HFFc6 (cell line): ENCODE measurements at places on chromosomes 2 and 18. TPM values are rescaled to one million over a fixed set of nuclear protein-coding genes. Genes with fewer than 3 reads are reported as not detected.

DNA sequence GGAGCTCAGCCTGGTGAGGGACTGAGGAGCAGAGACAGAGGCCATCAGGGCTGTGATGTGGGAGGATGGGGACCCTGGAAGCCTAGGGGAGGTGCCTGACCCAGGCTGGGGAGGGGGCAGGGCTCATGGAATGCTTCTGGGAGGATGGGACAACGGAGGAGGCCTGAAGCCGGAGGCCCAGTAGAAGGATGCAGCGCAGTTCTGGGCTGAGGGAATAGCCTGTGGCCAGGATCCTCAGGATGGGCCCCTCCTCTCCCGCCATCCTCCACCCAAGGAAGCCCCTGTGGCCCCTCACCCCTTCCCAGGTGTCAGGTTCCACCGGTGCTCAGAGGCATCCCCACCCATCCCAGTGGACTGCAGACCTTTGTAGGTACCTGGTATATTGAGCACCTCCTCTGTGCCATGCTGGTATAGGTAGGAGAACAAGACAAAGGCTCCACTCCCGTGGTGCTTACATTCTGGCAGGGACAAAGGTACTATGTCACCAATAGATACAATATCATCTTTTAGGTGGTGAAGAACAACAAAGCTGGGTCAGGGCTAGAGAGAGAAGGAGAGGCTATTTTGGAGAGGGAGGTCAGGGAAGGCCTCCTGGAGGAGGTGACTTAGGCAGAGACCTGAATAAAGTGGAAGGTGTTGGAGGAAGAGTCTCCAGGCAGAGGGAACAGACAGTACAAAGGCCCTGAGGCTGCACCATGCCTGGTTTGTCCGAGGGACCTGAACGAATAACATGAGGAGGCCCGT lies 2.7 kb downstream of the ZAP70 start:
- no peak for DNase-seq

DNA sequence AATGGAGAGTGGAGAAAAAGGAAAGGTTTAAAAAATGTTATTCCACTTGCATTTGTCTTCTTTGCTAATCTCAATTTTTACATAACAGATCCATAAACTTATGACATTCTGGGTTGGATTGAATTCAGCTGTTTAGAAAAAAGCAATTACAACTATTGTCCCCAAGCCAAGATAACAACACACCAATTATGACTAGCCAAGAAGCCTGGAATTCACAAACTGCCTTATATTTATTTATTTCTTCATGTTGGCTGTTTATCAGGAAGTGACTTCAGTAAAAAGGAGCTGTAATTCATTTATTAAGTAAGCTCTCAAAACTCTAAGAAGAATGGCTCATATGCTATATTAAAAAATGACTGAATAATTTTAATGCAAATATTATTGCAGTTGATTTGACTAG lies 137.4 kb downstream of the CALCRL start:
- DNase-seq = no peak

- no peak for DNase-seq
Observed at GRCh38 chr2:171763602-171764001, 76.3 kb downstream of the DYNC1I2 start.

GRCh38 chr2:232761301-232761907 lies 15.0 kb downstream of the KCNJ13 start:
- peak; percentile 39 for DNase-seq

GRCh38 chr2:240555541-240556250 lies 2.1 kb downstream of the ANKMY1 start:
- DNase-seq = no peak

- no peak for DNase-seq
Observed at GRCh38 chr2:238761868-238762267, 86.0 kb upstream of the TWIST2 start.

- DNase-seq = no peak
Observed at GRCh38 chr18:5285326-5285725, 10.2 kb downstream of the ZBTB14 start.

DNA sequence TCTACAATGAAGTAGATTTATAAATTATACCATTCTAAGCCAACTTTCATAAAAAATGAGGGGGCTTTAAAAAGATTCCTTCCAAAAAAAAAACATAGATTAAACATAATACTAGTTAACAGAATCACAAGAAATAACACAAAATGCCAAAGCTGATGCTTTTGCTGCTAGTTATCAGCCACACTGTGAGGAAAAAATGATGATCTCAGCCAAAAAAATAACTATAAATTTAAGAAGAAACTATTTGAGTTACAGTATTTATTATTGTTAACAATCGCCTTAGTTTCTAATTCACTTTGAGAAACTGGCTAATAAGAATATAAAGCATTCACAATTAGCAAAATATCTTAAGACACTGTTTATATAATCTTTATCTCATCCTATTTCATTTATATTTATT lies 27.1 kb downstream of the BAZ2B start:
- no peak for DNase-seq

DNA sequence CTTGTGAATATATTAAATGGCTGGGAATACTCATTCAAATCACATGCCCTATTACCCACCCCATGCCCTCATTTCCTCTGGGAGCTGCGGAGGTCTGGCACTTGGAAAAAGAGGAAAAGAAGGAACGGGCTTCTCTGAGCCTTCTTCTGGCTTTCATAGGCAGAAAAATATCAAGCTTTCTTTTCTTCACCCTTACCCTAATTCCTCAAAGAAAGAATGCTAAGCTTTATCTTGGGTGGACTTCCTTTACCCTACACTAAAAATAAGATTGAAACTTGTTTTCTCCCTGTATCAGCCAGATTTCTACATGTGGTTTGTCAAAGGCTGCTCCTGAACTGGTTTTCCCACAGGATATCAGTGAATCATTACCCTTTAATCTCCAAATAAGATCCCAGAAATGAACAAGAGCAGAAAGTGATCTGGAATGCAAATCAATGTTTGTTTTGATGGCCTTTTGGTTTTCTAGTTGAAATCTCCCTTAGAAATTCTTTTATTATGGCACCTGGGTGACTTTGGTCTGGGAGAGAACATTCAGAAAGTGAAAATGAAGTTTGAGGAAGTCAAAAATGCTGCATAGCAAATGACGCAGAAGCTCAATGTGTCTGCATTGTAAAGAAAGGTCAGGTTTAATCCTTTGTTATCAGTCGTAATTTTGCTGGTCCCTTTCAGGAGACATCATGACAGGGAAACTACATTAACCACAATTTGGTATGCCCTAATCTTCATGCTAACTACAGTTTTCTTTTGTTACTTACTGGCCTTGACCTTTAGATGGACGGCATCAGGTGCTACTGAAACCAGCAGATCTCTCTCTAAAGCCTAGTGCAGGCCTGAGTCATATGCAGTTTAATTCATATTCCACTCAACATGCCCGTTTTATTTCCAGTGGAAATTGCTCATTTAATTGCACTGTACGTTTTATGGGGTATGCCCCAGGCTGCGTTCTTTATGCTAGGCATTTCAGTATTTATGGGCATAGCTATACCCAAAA lies 46.6 kb upstream of the HNRNPA3 start:
- no peak for DNase-seq

The FOXI3 gene
- total RNA-seq = not detected in 3 replicates

The PLCD4 gene
- 0.63 to 1.9 TPM (median 0.70 TPM) in 3 replicates for total RNA-seq

The SKOR2 gene
- not detected in 3 replicates for total RNA-seq

The DUSP28 gene
- total RNA-seq = 3.5 to 6.6 TPM (median 3.6 TPM) in 3 replicates

The APCDD1 gene
- 0.18 to 0.33 TPM in 2 of 3 replicates, not detected in the other for total RNA-seq

The OSBPL1A gene
- total RNA-seq = 7.4 to 16.3 TPM (median 8.3 TPM) in 3 replicates

The LPIN2 gene
- total RNA-seq = 27.1 to 28.0 TPM (median 27.1 TPM) in 3 replicates

The LOXL3 gene
- total RNA-seq = 59.4 to 81.9 TPM (median 73.1 TPM) in 3 replicates
